ENCODE measurements at places on chromosomes 3 and 15.

DNA sequence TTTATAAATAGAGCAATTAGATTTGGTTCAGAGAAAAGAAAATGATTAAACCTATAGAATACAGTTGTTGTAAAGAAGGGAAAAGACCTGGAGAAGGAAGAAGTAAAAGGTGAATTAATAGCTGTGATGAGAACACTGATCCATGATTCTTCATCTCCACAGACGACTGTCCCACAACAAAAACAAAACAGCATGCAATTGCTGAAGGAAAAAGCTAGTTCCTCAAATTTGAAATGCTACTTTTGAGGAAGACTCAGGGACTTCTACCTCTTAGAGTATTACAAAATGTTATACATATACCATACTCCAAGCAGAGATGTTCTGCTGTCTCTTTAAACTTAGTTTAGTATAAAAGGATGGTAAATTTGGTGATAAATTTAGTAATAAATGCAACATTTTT lies 21.5 kb downstream of the ALCAM start:
- DNase-seq, result no peak

GRCh38 chr3:167084545-167084944 lies 295.6 kb downstream of the ZBBX start:
- DNase-seq, result no peak

DNA sequence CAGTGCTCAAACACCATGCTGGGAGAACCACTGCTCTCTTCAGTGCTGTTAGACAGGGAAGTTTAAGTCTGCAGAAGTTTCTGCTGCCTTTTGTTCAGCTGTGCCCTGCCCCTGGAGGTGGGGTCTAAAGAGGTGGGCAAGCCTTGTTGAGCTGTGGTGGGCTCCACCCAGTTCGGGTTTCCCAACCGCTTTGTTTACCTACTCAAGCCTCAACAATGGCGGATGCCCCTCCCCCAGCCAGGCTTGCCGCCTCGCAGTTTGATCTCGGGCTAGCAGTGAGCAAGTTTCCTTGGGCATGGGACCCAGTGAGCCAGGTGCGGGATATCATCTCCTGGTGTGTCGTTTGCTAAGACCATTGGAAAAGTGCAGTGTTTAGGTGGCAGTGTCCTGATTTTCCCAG lies 670.2 kb upstream of the ALCAM start:
- no peak for DNase-seq

DNA sequence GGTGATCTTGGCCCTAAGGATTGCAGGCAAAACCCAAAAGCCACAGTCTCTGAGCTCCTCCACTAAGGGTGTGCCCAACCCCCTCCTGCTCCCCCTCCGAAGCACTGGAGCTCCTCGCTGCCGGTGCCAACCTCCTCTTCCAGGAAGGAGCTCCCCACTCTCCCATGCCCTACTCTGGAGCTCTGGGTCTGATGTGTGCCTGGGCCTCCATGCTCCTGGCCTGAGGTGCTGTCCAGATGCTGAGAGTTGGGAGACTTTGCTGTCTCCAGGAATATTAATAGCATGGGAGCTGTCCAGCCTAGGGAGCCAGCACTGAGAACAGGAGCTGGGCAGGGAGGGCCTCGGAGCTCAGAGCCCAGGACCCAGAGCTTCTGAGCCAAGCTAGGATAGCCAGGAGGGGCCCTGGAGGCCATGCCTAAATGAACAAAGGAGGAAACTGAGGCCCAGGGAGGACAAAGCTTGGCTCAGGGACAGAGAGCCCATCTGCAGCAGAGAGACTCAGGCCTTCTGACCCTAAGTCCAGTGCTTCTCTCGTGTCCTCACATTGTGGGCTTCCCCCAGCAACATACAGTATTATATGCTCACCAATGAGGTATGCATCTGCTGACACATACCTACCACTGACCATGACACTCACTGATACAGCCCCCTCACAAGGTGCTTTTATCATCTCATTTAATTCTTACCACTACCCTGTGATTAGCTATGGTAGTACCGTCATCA lies 36.9 kb upstream of the HERC1 start:
- no peak for DNase-seq

DNA sequence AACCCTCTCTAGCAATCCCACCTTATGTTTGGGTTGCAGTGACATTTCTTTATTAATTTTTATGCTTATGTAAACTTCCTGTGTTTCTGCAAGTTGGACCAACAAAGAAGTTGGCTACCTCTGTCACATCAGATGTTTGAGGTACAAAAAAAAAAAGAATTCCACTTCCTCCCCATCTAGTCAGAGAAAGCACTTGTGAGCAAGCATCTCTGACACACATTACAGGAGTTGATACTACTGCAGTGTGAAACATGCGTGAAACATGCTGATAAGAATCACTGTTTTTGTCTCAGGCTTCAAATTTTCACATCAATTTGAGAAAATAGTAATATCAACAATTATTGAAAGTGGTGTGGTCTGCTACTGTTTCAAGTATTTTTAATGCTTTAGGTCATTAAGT lies 1.3 kb downstream of the SCAANT1 start:
- no peak for DNase-seq

GRCh38 chr15:55247311-55247710 lies 42.3 kb downstream of the RAB27A start:
- DNase-seq, result no peak

DNA sequence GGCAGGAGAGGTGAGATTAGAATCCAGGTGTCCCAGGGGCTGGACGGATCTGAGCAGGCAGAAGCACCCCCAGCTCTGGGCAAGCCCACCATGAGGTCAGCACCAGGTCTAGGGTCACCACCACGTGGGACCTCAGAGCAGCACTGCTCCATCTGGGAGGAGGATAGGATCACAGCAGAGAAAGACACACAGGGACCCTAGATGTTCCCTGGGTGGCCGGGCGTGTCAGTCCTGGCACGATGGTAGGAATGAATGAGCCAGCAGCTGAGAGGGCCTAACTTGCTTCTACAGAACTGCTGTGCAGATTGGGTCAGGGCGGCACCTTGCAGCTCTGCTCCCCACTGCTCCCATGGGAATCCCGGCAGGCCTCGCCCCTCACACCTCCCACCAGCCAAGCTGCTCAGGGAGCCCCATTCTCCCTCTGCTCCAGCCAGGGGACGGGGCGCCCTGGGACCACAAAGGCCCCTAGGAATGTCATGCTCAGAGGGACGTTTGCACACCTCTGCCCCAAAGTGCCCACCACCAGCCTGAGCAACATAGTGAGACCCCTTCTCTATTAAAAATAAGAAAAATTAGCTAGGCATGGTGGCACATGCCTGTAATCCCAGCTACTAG lies 66.3 kb downstream of the ZNF445 start:
- DNase-seq, result no peak

GRCh38 chr3:126693921-126694320 lies 10.1 kb upstream of the CHCHD6 start:
- no peak for DNase-seq

- no peak for DNase-seq
Observed at GRCh38 chr3:105222568-105223093, 144.1 kb upstream of the ALCAM start.

DNA sequence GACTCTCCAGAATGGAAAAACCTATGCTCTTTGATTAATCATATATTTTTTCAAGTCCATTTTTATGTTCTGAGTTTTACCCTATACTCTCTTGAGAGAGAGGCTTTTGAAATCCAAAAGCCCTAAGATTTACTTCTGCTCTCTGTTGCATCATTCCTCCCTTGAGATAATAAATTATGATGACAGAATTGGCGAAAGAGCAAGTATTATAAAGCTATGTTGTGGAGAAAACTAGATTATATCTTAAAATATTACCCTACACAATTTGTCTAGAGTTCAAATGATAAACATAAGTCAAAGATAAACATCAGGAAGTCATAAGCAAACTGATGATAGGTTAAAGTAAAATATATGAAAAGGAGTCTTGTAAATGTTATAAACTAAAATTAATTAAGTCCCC lies 293.4 kb upstream of the MME start:
- no peak for DNase-seq

DNA sequence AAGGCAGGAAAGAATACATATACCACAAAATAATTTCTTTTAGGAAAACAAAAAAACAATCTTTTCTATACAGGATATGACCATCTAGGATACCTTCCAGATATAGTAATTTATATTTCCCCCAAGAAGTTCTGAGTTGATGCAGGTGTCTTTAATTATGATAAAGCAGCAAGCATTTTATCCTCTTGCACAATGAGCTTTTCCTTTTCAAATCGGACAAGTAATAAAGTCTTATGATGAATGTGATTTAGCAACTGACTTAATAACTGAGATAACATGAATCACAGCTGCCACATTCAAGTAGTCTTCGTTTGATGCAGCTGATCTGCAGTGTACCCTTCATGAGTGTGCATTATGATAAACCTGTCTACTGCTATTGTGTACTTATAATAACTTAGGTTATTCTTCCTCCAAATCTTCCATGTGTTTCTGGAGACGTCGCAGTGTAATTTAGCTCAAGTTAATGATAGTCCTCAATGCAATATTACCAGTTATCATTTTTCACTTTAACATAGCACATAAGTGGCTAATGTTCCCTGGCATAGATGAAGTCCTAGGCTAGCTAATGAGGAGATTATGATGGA lies 260.3 kb upstream of the MRPL3 start:
- DNase-seq, result no peak

DNA sequence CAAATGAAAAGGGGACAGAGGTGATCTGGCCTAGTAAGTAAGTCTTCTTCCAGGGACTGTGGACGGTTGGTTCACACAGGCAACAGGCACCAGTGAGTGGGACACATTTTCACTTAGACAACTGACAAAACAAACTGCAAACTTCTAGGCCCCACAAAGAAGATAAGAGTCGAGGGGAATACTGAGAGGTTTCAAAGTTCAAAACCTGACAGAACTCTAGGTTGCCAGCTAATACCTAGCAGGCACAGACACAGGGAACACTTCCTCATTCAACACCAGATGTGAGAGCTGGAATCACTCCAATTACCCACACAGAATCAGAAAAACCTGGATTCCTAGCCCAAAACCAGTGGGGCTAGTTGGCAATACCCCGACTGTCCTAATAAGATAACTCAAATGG lies 621.7 kb downstream of the ZPLD1 start:
- no peak for DNase-seq

DNA sequence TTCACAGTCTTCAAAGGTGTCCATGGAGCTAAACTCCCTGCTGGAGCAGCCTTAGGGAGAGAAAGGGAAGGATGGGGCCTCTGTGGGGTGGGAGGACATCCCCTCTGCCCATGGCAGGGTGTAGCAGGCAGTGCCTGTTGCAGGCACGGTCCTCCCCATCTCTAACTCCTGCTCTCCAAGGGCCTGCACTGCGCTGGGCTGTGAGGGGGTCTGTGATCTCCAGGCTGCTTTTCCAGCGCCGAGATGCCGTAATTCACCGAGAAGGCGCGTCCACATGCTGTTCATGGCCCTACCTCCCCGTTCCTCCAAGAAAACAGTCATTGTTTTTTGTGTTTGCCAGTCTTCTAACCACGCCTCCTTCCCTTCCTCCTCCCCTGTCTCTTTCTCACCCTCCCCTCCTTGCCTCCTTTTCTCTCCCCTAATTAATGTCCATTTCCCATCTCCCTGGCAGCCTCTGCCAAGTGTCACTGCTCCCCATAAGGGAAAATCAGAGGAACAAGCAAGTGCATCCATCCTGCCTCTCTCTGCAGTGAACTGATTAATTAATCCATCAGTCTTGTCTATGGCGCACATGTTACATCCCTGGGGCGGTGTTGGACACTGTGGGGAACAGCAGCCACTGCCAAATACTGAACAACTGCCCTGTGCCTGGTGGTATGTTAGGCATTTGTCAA lies 17.7 kb upstream of the LAMP3 start:
- DNase-seq, result no peak

- no peak for DNase-seq
Observed at GRCh38 chr3:122406198-122406597, 9.7 kb downstream of the WDR5B start.

GRCh38 chr3:56113231-56113630 lies 355.0 kb downstream of the ERC2 start:
- DNase-seq, result no peak

GRCh38 chr3:148707601-148708380 lies 10.1 kb downstream of the AGTR1 start:
- DNase-seq, result no peak

GRCh38 chr15:62532367-62532766 lies 367.3 kb upstream of the C2CD4B start:
- no peak for DNase-seq

GRCh38 chr3:60909526-60909925 lies 341.7 kb downstream of the FHIT start:
- DNase-seq, result no peak

DNA sequence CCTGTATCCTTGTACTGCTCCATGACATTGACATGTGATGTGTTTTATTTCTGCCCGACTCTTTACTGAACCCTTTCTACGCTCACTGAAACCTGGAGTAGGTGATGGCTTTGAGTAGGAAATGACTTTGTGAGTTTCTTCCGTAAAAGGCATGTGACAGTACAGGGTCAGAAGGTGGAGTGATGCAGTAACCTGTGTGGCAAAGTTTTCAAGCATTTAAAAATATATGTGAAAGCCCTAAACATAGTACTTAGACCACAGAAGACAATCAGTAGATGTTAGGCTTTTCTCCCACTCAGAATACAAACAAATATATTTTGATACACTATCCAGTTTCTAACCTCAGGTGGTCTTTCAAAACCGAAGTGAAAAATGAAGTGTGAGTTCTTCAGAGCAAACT lies 31.3 kb upstream of the SACM1L start:
- no peak for DNase-seq

DNA sequence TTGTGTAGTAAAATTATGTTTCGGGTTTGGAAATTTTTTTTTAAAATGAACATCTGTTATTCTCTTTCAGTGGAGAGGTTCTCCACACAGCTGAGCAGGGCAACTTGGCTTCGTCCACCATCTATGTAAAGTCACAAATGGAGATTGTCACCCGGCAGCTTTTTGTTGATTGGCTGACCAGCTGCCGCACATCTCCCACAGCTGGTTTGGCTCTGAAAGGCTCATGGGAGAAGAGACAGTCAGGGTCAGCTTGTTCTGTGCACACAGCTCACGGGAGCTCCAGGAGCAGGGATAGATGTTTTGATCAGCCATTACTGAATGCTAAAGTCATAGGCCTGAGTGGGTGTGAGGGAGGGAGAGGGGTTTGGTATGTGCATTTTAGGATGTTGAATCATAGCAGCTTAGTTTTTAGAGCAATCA lies 12.9 kb upstream of the CCDC80 start:
- DNase-seq, result no peak

GRCh38 chr15:77034695-77035489 lies 36.0 kb downstream of the TSPAN3 start:
- no peak for DNase-seq

DNA sequence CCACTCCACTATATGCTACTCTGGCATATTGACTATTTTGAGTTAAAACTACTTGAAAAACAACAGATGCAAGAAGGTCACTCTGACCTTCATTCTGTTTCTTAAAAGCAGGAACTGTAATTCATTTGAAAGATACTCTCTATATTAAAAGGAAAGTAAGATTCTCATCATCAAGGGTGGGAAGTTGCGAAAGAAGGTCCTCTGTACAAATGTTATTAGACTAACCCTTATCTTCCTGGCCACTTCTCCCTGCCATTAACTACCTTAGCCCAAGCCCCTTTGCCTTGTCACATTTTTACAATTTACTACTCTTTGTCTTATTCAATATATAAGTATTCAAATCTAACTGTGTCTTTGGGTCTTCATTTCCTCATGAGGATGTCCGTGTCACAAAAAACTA lies 16.1 kb downstream of the SIDT1 start:
- no peak for DNase-seq

- DNase-seq, result no peak
Observed at GRCh38 chr3:133525435-133525834, 48.1 kb upstream of the CDV3 start.

Data from esophagus squamous epithelium (tissue), 5 donors.